ENCODE measurements at places on chromosomes 1 and 21.

GRCh38 chr1:166905900-166906299 lies 29.8 kb upstream of the TADA1 start:
- no peak for DNase-seq

DNA sequence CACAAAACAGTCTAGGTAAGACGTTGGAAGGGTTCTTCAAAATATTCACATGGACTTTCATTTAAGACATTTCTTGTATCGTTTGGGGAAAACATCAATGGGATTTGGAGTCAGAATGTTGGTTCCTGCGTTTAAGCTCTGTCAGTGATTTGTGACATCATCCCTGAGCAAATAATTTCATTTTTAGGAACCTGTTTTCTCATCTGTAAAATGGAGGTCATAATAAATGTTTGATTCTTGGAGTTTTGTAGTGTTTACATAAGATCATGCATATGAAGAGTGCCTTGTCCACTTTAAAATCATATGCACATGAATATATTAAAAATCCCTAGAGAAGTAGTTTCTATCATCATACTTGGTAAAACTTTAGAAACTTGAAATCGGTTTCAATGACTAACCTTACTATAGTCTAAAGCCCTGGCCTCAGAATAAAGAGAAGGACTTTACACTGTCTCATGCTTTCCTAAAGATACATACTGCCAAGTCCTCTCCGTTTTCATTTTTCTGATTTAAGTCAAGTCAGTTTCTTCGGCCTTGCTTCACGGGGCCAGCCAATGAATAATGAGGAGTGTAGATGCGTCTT lies 178.4 kb downstream of the ADSS2 start:
- DNase-seq = no peak

- DNase-seq = no peak
Measured at GRCh38 chr1:225931270-225932136, 7.5 kb upstream of the PYCR2 start.

- no peak for DNase-seq
Measured at GRCh38 chr1:21831454-21831970, 19.4 kb downstream of the LDLRAD2 start.

- no peak for DNase-seq
Measured at GRCh38 chr21:14325595-14325994, 57.4 kb downstream of the HSPA13 start.

DNA sequence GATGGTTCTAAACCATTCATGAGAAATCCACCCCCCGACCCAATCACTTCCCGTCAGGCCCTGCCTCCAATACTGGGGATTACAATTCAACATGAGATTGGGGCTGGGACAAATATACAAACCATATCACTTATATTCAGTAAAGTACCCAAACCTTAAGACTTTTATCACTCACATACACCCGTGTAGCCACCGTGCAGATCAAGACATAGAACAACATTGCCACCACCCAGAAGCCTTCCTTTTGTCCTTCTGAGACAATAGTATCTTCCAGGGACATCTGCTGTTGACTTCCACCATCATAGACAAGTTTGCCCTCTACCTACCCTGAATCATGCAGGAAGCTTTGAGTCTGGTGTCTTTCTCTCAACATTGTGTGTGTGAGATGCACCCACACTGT lies 37.5 kb downstream of the CLIC6 start:
- no peak for DNase-seq

DNA sequence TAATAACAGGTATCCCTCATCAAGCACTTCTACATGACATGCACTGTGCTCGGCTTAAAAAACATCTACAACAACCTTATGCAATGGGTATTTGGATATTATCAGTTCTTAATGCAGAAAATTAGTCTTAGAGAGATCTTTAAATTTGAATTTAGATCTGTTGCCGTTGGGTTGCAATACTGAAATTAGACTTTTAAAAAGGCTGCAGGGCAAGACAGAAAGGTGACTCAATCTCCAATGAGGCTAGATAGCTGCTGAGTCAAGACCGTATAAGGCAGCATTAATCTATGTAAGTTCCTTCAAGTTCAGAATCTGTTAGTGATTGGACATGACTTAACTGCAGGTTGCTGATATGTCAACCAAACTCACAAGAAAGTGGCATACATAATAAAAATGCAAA lies 37.3 kb downstream of the OLFM3 start:
- DNase-seq = no peak

- DNase-seq = no peak
Measured at GRCh38 chr1:8061673-8062386, 35.7 kb upstream of the ERRFI1 start.

- DNase-seq = no peak
Measured at GRCh38 chr21:26297851-26298250, 127.3 kb upstream of the APP start.

DNA sequence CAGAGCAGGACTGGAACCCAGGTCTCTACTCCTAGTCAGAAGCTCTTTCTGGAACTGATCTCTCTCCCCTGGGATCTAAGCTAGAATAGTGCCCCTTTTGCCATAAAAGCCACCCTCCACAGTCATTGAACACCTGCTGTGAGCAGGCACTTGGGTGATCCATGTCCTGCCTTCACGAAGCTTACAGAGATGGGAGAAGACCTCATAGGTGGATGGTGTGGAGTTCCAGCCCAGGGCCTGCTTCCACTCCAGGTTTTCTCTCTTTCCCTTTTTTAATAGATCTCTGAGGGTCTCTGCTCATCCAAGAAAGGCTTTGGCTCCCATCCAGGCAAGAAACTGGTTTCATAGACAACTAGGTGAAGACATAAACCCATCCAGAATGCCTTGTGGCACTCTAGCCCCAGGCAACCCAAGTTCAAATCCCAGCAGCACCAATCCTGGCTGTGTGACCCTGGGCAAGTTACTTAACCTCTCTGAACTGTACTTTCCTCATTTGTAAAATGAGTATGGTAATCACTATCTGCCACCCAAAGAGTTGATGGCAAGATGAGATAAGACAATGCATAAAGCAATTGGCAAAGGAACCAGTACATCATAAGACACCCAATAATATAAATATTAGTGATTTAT lies 46.4 kb upstream of the TMEM51 start:
- DNase-seq = no peak

GRCh38 chr1:51792864-51793263 lies 85.7 kb downstream of the NRDC start:
- no peak for DNase-seq

GRCh38 chr21:29080454-29080941 lies 7.0 kb upstream of the CCT8 start:
- no peak for DNase-seq

DNA sequence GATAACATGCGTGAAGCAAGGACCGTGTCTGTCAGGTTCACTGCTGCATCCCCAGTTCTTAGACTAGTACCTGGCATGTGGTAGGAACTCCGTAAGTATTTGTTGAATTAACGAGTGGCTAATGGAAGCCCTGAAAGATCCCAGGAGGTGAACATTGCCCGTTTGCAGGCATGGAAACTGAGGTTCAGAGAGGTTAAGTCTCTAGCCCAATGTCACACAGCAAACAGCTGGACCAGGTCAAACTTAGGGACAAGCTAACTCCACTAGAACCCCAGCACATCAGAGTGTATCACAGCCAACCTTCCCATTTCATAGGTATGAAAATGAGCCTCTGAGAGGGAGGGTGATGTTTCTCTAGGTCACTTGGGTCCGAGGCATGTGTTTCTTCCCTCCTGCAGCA lies 27.6 kb downstream of the RAP1GAP start:
- no peak for DNase-seq

DNA sequence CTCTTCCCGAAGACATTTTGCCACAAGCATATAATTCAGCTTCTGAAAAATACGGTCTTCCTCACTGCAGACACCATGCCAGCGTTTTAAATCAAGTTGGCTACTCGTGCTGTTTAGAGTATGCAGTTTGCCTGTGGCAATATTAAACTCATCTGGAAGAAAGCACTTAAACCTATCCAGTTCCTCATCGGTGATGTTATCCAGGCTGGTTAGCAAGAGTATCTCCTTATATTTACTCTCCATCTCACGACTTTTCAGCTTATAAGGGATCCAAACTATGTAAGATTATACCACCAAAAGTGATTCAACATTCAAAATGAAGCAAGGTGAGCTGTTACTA lies 9.7 kb upstream of the IFI16 start:
- no peak for DNase-seq

DNA sequence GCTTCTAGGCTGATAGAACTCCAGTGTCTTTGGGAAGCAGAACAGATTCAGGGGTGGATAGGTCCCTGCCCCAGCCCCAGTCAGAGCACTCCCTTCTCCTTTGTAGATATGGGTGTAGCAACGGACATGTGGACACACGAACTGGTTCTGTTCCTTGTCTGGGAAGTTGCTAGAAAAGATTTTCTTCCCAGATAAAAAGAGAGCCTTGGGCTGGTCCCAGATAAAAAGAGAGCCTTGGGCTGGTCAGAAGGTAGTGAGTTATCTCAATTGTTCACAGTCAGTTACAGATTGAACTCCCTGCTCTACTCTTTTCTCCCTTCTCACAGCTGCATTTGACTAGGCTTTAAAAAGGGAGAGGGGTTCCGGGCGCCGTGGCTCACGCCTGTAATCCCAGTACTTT lies 7.4 kb upstream of the EFNA1 start:
- no peak for DNase-seq

DNA sequence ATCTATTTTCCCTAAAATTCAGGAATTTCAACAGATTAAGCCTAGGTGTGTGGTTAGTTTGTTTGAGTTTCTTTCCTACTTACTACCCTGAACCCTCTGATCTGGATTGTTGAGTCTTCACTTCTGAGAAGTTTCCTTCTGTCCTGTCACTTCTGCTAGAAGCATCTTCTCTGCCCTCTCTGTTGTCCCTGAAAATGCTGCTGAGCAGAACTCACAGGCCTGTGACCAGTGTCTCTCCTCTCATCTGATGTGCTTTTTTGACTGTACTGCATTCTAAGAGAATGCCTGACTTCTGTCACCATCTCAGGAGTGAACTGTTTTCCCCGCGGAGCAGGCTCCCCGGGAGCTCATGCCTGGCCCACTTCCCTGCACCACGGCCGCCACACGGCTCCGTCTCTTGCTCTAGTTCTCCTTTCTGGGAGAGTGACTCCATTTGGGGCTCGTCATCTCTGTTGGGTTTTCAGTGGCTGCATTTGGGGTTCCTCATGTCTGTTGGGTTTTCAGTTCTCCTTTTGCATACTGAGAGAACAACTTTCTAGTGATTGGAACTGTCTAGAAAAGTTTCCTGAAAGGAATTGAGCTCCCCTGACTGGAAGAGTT lies 77.9 kb downstream of the POFUT2 start:
- no peak for DNase-seq

GRCh38 chr1:101566883-101567538 lies 330.2 kb downstream of the S1PR1 start:
- DNase-seq = no peak

GRCh38 chr1:35192056-35192852 lies 691 bp downstream of the SFPQ start:
- no peak for DNase-seq

- no peak for DNase-seq
Measured at GRCh38 chr1:11320153-11320936, 47.3 kb downstream of the UBIAD1 start.

DNA sequence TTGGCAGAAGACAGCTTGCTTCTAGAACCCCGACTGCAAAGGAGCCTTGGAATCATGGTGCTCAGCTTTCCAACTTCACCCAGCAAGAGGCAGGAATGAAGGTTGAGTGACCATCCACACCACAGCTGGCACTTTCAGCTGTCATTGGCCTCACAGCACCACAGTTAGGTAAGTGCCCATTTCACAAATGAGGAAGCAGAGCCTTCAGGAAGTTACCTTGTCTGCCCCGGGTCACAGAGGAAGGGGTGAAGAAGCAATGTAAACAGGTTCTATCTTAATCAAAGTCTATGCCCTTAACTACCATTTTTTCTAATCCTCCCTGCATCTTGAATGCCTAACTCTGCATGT lies 156.0 kb downstream of the GLUL start:
- no peak for DNase-seq

GRCh38 chr1:110746644-110747259 lies 72.0 kb upstream of the KCNA3 start:
- peak; percentile 20 for DNase-seq

GRCh38 chr1:163063143-163063542 lies 6.0 kb upstream of the RGS4 start:
- DNase-seq = no peak

DNA sequence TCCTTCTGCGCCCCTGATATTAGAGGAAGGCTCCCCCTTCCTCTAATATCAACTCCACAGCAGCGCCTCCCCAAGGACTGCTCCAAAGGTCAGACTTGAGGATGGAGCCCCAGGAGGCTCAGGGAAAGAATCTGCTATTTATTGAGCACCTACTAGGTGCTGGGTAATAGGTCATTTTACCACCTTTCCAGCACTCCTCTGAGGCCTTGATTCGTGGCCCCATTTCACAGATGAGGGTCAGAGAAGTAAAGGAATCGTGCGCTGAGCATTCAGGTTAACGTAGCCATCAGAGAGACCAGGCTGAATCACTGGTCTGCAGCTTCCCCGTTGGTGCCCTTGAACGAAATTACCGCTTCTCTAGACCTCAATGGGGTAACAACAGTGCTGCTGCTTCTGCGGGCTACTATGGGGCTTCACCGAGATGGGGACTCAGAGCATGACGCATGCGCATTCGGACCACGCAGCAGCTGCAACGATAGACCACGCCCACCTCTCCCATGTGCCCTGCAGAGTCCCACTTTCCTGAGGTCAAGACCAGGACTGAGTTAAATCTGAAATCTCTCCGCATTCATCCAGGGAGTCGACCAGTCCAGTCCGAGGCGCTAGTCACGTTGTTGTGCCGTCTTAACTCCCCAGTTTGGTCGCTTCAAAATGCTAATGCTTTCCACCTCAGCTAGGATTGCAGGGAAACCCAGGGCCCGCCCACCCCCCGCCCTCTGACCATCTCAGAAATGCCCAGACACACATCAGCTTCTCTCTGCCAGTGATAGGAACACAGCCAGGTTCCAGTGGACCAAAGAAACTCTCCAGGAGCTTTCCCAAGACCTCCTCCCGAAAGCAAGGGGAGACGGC lies 12.9 kb downstream of the CAMK2N1 start:
- no peak for DNase-seq

DNA sequence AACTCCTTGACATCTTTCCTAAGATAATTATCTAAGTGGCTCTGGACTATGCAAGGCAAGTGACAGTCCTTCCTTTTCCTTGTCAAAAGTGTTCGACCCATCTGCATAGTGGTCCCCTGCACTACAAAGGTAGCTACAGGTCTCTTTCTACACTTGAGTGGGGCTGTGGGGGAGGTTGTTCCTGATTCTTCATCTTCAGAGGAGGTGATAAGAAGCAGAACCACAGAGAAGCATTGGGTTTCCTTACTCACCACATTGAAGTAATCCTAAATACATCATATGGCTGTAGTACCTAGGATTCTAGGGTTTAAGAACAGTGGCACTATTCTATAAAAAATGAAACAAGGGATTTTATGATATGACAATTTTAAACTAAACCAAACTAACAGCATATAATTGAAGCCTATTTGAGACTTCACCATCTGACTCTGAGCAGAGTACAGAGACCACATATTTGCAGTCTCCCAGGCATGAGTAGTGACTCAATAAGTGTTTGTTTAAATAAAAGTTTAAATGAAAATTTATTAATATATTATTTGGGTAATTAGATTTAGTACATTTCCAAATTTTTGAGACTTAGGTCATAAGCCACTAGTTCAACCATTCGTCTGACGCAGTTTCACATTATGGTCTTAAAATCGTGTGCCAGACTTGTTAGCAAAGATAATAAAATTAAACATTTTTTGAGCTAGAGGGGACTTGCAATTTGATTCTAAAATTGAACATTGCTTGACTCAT lies 54.9 kb upstream of the NEK7 start:
- no peak for DNase-seq

- DNase-seq = peak; percentile 62
Measured at GRCh38 chr1:242147096-242147976, 148.4 kb upstream of the MAP1LC3C start.

GRCh38 chr1:199976496-199977144 lies 50.9 kb upstream of the NR5A2 start:
- no peak for DNase-seq
